T1000 (cell line): ENCODE measurements at places on chromosomes 2 and 18.

DNA sequence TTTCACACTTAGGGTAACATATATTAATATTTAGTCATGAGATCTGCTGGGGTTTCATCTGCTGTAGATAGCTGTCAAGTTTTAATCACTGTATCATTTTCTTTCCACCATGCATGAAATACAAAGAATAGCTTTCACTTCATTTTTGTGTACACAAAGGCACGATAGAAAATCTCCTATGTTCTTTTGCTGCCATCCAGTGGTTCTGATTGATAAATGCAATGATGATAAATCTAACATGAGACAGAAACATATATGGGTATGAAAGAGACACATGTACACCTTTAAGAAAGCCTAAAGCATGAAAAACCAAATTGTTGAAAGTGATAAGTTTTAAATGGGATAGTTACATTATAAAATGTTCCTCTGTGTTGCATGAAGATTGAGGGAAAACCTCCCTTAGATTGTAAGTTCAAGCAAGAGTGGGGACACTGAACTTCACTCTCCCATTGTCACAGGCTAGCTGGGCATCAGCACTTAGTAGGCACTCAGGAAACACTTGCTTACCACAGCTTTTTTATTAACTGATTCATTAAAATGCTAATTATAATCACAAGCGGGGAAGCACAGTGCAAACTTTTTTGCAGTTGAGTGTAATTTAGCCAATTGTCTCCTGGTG, 31.2 kb downstream of the C1D start:
- no peak for DNase-seq

DNA sequence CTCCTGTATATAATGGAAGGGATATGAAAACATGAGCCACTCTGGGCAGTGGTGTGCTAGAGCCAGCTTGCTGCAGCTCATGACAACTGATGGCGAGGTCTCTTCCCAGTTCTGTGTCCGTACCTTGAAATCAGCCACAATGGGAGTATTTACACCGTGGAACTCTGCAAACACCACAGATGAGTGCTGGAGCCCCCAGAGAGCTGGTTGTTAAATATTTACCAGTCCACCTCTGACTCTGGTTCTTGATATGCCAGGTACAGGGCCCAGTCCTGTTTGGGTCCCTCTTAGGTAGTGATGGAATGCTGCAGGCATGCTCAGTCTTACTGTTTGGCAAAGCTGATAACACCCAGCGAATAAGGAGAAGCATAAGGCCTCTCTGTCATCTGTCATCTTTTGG, 116.1 kb upstream of the GLI2 start:
- no peak for DNase-seq

DNA sequence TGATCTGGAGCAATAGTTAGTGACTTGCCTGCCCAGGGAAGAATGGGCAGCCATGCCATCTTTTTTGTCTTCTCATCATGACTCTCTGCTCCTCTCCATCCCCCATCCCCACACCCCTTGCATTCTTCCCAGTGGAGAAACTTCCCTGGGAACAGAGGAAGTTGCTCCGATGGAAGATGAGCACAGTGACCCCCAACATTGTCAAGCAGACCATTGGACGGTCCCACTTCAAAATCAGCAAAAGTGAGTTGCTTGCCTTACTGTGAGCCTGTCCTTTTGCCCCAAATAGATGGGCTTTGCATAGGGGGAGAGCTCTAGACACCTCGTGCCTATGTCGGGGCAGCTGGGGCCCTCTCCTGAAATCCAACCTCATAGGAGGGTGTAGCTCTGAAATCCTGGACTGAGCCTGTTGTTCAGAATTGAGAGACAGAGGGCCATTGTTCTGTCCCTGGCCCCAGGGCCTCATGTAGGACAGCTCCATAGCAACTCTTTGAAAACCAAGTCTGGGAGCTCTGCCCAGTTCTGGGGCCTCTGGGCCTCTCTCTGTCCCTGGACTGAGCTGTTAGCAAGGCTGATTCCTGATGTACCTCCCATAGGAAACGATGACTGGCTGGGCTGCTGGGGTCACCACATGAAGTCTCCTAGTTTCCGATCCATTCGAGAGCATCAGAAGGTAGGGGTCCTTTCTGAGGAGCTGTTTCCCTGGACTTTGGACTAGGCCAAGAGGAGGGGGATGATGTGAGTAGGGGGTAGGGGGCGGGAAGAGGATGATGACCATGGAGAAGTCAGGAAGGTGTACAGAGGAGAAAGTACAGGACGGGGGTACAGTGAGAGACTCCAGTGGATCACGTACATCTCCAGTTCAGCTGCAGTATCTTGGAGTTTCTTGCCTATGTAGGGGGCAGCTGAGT, 35.2 kb downstream of the TTLL4 start:
- DNase-seq = no peak

DNA sequence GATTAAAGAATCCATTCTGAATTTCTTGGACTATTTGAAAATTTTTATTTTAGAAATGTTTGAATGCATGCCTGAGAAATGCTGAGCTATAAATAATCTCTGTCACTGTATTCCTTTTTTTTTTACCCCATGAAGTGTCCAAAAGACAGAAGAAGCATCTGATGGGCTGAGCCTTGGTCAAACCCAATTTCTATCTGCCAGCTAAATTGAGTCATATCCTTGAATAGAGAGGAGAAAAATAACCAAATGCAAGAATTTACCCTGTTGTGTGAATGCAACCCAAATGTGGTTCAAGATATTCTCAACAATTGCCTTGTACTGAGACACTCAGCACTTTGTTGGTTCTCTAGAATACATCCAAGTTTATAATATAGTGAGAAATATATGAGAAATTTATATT, 223.5 kb downstream of the UBE2E3 start:
- DNase-seq = no peak

- no peak for DNase-seq
Measured at GRCh38 chr2:96500385-96501066, 4.6 kb downstream of the NEURL3 start.

DNA sequence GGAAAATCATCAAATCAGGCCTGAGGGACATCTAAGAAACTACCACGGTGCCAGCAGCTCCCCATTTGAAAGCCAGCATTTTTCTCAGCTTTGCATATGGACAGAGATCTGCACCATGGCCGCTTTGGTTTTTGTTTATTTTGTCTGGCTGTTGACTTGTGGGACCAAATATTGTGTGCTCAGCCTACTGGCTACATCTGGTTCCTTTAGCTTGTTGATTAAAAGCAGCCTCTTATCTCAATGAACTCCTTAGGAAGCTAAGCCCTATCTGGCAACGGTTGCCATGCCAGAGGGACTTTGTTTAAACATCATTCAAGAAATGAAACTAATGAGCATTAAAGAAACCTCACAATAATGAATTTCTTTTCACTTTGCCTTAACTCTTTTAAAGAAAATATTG, 32.4 kb upstream of the CCDC150 start:
- no peak for DNase-seq

DNA sequence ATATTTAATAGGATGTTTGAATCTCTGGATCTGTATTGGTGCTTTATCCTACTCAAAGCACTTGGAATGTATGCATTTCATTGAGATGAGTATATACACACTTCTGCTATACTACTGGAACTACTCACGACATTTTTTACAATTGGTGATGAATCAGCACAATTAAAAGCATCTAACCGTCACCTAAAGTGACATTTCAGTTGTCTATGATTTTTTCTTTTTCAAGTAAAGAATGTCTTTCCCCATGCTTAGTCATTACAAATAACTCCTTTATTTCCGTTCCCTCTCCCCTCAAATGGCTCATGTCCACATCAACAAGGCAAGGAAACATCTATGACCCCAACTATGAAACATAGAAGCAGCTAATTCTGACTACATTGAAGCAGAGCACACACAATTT, 77.3 kb downstream of the CLIP4 start:
- no peak for DNase-seq

- peak; percentile 56 for DNase-seq
Measured at GRCh38 chr18:67525328-67526099, 9.0 kb upstream of the DSEL start.

DNA sequence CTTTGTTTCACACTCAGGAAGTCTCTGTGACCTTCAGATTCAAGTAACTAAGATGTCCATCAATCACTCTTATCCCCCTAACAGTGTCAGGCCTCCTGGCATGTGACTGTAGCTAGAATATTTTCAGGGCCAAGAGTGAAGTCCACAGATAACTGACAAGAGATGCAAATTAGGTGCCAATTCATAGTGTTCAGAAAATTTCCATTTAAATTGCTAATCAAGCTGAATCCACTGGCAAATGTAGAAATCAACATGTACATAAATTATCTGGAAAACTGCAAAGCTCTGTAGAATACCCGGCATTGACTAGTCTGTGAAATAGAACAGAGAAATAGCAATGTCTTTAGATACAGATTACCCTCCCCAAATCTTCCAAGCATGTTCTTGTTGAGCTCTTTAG, 38.6 kb upstream of the ARL4C start:
- no peak for DNase-seq

- DNase-seq = no peak
Measured at GRCh38 chr2:234841321-234842015, 110.3 kb upstream of the SH3BP4 start.

GRCh38 chr2:99898336-99899048, 243.9 kb downstream of the AFF3 start:
- DNase-seq = no peak

DNA sequence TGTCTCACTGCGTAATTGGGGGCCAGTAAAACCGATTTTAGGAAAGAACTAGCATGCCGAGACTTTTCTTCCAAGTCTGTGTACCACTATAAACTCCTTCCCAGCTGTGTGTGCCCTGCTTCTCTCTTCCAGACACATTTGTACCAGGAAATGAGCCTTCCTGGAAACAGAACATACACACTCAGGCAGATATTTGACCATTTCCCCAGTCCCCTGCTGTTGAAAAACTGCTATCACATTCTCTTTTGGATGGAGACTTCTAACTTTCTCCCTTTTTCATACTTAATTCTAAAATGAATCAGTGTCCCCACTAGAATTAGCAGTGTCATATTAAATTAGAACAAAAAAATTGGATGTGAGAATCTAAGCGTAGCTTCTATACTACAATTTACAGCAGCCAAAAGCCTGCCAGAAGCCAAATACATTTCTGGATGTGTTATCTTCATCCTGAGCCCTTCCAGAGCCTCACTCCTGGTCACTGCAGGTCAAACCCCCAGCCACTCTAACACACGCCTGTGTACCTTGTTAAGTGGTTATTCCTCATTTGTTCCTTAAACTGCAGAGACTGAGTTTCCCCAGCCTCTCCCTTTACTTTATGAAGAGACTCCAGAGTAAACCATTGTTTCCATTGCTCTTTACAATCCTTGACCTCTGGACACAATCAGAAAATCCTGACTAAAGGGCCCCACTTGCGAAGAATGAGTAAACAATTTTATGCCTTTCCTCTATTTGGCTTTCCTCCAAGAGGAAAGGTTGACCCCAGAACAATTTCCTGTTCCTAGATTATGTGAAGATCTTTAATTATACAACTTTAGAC, 20.4 kb downstream of the DSG4 start:
- no peak for DNase-seq

- no peak for DNase-seq
Measured at GRCh38 chr2:9460441-9461017, 13.8 kb upstream of the IAH1 start.

DNA sequence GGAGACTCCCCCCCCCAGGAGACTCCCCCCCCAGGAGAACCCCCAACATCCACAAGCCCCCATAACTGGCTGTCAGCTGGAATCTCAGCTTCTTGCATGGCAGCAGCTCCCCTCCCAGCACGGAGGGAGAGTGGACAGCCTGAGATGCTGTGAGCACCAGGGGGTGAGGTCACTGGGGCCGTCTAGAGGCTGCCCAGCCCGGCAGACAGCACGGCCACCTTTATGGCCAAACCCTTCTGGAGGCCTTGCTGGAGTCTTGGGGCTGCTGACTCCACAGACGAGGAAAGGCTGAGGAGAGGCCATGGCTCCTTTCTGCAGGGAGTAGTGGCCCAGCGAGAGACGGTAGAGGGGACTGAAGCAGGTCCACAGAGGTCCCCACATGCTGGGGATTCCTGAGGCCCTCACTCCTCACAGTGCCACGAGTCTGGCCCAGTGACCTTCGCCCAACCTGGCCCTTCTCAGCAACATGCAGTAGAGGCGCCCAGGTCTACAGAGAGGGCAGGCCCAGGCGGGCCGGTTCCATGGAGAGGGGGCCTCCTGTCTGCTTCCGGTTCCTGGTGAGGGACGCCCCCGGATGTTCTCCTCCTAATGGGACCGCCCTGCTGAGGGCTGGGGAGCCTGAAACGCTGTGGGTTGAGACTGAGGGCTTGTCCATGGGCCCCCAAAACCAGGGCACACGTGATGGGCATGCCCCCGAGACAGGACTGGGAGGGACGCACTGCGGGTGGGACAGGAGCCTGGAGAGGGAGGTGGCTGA, 122.6 kb upstream of the CTDP1 start:
- DNase-seq = no peak

- no peak for DNase-seq
Measured at GRCh38 chr2:229044581-229044980, 226.5 kb downstream of the PID1 start.

- peak; percentile 39 for DNase-seq
Measured at GRCh38 chr2:158457092-158457825, 507 bp downstream of the PKP4 start.

DNA sequence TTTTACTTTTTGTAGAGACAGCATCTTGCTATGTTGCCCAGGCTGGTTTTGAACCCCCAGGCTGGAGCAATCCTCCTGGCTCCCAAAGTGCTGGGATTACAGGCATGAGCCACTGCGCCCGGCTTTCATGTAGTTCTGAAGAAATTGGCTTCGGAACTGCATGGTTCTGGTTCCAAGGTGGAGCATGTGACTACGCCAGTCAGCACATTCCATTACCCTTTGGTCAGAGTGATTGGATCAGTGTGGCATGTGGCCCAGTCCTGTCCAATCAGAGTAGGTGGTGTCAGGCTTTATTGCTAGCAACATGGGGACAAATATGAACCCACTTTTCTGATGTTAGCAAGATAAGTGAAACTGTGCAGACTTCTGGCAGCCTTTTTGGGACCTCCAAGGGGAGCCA, 16.3 kb upstream of the ATOH8 start:
- peak; percentile 24 for DNase-seq

DNA sequence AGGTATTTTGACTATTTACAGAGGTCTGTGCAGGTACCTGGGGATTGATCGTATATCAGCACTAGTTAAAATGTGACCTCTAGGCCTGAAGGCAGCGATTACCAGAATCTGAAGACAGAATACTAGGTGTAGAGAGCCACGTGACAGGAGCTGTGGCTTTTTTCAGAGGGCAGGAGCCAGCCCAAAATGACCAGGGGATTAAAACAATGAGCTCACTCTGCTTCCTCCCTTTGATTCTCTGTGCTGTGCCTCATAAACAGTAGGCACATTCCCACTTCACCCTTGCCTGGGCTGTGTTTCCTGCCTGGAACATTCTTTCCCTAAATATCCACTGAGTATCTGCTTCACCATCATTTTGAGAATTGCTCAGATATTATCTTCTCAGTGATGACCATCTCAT, 15.2 kb downstream of the ITGAV start:
- no peak for DNase-seq

DNA sequence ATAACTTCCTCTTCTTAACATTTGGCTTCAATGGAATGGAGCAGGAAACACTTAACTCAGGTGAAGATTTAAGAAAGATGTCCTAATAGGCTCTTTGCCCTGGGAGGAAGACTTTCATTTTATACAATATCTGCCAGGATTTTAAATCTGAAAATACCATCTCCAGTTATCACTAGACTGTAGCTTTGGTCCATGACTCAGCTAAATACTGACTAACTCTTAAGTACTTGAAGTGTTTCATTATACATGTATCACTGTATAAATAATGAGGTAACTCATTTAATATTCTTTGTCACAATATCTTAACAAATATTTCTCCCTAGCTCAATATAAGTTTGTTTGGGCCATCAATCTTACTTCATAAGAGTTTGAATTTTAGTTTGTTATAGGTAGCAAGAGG, 34.7 kb downstream of the RBKS start:
- DNase-seq = no peak
